ENCODE measurements at places on chromosomes 11 and 22. TPM values are rescaled to one million over a fixed set of nuclear protein-coding genes. Genes with fewer than 3 reads are reported as not detected.

The NAALADL1 gene
- 3.8 TPM for total RNA-seq

The FAT3 gene
- total RNA-seq, result 2.2 TPM

The E2F8 gene
- total RNA-seq, result 1.1 TPM

The C22orf15 gene
- 2.3 TPM for total RNA-seq

The OR6T1 gene
- not detected for total RNA-seq

The NXPE2 gene
- total RNA-seq, result not detected

The USH1C gene
- not detected for total RNA-seq

The NAALAD2 gene
- total RNA-seq, result not detected

The CECR2 gene
- not detected for total RNA-seq

The KCNJ1 gene
- not detected for total RNA-seq

The MYRF gene
- total RNA-seq, result 1.6 TPM

The ST14 gene
- total RNA-seq, result not detected

The POTEH gene
- total RNA-seq, result not detected

The HIRA gene
- total RNA-seq, result 14.5 TPM

The TMEM191C gene
- 0.28 TPM for total RNA-seq

The LYVE1 gene
- not detected for total RNA-seq

The C11orf98 gene
- 53.6 TPM for total RNA-seq

The GUCY1A2 gene
- under 0.01 TPM for total RNA-seq

The CRYBA4 gene
- not detected for total RNA-seq

The MYO18B gene
- total RNA-seq, result not detected

The IGSF9B gene
- total RNA-seq, result under 0.01 TPM

The RIMBP3C gene
- total RNA-seq, result 0.36 TPM

The TTC28 gene
- 13.3 TPM for total RNA-seq

The C11orf87 gene
- total RNA-seq, result under 0.01 TPM

The PDGFD gene
- total RNA-seq, result 3.0 TPM

The PHLDB1 gene
- total RNA-seq, result 40.0 TPM

The TESMIN gene
- 0.56 TPM for total RNA-seq

The MN1 gene
- 0.28 TPM for total RNA-seq

The LDLRAD3 gene
- total RNA-seq, result 2.7 TPM

The ZNF215 gene
- total RNA-seq, result 7.2 TPM

The ADSL gene
- total RNA-seq, result 229 TPM

The LRRC32 gene
- total RNA-seq, result 5.2 TPM

The IGLL1 gene
- not detected for total RNA-seq

The SAA2 gene
- not detected for total RNA-seq

The DDI1 gene
- total RNA-seq, result not detected

The DGCR8 gene
- 22.8 TPM for total RNA-seq

All from IMR-90 (cell line).